ENCODE measurements at places on chromosomes 5 and 9. TPM values are rescaled to one million over a fixed set of nuclear protein-coding genes. Genes with fewer than 3 reads are reported as not detected.
A peak's percentile ranks its signal among the peaks of the same experiment; 100 is the strongest.

OR1N1 gene
- not detected for total RNA-seq

WWC1 gene
- total RNA-seq, result not detected

DNA sequence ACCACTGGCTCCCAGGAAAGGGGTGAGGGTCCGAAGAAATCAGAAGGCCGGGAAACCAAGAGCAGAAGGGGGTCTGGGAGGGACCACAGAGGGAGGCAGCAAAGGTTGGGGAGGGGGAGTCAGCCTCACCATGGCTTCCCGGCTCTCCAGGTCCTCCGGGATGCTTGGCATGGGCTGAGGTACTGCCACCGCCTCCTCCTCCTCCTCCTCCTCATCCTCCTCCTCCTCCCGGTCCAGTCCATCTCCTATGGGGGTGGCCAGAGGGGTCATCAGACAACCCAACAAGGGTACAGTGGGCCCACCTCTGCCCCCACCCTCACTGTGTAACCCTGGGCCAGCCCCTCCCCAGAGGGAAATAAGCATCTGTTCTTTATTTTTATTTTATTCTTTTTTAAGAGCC lies 17.5 kb downstream of the GOLGA2 start:
- DNase-seq, result no peak

DNA sequence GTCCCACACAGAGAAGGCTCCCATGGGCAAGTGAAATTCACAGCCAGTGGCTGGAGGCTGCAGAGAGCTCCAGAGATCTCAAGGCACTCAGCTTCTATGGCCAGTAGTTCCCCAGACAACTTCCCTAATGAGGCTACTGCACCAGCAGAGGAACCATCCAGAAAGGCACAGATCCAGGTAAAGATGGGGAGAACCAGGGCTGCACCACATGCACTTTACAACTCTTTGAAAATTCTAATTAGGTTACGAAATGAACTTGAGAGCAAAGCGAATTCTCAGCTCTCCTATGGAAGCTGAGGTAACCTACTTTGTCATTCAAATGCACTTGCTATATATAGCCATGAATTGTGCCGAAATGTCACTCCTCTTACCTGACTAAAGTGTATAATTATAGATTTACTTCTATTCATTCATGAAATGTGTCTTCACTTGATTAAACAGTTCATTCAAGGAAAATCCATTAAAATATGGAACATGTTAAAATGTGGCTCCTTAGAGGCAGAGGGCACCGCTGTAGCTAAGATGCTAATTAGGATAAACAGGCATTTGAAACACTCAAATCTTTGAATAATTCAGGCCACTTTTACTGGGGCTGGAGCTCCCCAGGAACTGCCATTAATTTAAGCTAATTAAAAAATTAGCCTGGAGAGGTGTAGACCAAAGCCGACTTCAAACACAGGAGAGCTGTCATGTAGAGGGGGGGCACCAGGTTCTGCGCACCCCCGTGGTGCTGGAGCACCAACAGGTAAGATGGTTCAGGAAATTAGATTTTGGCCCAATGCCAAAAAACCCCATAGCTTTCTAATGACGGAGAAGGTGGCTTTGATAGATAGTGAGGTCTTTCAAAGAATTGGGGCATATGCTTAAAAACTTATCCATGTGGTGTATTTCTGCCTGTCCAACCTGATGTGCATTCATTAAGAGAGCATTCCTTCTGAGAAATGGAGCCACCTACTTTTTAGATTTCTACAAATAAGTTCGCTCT lies 204.1 kb downstream of the GABBR2 start:
- no peak for DNase-seq

DNA sequence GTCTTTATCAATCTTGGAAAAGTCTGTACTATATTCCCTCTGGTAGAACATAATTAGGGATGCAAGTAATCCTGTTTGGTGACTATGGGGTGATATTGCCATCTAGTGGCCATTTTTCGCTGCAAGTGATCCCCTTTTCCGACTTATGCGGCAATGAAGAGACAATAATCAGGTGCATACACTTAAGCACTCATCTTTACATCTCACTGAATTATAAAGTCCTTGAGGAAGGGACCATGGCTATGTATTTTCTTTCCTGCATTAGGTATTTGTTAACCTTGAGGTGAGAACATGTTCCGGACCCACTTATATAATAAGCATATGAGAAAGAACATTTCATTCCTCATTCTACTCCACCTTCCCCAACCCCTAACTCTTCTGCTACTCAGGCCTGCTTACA lies 19.6 kb upstream of the LIX1 start:
- DNase-seq, result peak; percentile 86

DNA sequence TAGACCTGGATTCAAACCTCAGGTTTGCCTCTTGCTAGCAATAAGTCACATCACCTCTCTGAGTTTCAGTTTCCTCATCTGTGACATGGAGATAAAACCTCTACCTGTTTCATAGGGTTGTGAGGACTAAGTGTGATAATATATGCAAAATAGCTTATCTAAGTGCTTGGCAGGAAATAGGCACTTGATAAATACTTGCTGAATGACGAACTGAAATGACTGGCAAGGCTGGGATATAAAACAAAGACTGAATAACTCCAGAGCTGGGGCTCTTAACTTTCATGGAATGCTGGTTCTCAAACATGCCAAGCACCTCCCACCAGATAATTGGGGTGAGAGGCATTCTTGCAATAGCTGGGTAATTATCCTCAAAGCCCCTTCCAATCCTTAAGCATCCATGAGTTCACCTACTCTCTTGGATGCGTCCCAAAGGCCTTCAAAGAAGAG lies 87.6 kb downstream of the ADRB2 start:
- DNase-seq, result peak; percentile 18

DNA sequence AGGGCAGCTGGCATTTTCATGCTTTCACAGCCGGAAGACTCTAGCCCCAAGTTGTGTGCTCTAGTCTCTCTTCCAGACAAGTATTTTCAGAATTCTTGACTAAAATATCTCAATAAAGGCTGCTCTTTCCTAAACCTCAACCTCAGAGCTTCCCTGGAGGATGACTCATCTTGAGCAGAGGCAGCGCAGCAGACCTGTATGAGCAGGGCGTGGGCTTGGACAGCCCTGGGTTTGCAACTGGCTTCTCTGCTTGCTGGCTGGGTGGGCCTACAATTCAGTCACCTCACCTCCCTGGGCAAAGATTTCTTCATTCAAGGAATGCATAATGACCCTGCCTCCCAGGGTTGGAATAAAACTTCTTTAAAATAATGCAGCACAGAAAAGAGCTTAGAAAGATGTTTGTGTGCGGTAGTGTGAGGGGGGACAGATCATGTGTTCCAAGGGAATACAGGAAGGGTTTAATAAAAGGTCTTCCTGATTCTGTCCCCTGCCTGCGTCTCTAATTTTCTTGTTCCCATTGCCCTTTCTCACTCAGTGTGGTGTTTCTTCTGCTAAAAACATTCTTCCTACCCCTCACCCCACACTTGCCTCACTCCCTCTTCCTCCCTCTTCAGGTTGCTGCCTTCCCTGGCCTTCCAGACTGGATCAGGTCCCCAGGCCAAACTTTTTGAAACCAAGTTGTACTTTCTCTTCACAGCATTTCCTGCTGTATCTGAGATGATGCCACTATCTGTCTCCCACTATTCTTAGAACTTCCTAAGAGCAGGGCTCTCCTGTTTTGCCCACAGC lies 39.4 kb upstream of the MAP1B start:
- peak; percentile 28 for DNase-seq

- DNase-seq, result no peak
Measured at GRCh38 chr5:14806456-14806855, 65.1 kb downstream of the ANKH start.

DNA sequence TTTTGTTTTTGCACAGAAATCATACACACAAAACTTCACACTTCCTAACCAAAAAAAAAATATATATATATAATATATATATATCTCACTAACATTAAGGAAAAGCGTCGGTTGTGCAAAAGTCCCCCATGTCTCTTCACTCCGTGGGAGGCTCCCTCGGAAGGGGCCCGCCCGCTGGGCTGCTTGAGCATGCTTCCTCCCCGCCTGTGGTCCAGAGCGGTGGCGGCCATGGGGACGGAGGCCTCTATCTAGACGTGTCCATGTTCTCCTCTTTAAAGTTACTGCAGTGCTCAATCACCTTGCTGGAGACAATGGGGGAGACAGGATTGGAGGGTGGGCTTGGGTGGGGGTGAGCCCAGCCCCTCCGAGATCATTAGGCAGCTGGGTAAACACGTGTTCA lies 7.2 kb upstream of the ZDHHC12 start:
- DNase-seq, result no peak

EMB gene
- total RNA-seq, result 0.02 TPM

- DNase-seq, result no peak
Measured at GRCh38 chr9:11158676-11159075, 545.9 kb upstream of the PTPRD start.

NME5 gene
- total RNA-seq, result not detected

RAPGEF1 gene
- total RNA-seq, result 78.5 TPM

DNA sequence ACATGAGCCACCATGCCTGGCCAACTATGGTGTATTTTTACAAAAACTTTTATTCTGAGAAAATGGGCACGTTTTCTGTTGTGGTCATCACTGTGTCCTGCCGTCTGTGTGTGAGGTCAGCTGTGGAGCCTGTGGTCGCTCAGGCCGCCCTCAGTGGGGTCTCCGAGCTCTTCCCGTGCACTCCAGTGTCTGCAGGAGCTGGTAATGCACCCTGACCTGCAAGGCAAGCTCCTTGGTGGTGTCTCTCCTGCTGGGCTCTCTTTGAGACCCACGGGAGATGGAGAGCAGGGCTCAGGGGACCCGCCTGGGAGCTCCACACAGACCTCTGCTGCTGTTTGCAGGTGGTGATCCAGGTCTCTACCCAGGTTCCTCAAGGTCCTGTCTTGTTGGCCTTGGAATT lies 9.6 kb upstream of the AHRR start:
- DNase-seq, result no peak

DNA sequence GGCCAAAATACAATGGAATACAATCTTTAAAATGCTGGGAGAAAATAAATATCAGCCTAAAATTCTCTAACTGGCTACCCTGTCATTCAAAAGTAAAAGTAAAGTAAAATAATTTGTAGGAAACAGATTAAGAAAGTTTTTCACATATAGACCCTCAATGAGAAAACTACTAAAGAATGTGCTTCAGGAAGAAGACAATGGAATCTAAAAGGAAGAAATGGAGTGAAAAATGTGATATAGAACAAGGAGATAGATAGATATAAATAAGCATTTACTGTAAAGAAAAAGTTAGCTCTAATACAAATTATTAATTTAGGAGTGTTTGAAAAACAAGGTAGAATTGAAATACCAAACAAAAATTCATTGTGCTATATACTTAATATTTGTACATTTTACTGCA lies 368.6 kb upstream of the MPDZ start:
- DNase-seq, result no peak

MAMDC2 gene
- total RNA-seq, result 9.0 TPM

ACOT12 gene
- not detected for total RNA-seq

INSL4 gene
- not detected for total RNA-seq

NPR3 gene
- total RNA-seq, result 0.23 TPM

DNA sequence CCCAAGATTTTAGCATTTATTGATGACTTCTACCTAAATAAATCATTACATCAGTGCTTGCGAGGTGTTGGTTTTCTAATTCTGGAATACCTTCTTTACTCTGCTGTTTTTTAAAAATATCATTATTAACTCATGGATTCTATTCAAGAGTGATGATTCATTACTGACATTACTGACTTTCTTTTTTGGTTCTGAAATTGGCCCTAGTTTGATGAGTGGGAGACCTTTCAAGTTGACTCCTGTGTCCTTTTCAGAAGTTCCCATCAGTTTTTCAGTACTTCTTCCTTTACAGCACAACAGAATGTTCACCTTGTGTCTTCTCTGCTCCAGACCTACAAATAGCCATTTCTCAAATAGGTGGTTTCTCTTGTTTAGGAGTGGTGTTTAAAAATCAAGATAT lies 114.1 kb downstream of the PCSK5 start:
- no peak for DNase-seq

GMCL2 gene
- total RNA-seq, result not detected

HMGCS1 gene
- 75.2 TPM for total RNA-seq

- no peak for DNase-seq
Measured at GRCh38 chr9:27453860-27454553, 70.1 kb upstream of the IFNK start.

- no peak for DNase-seq
Measured at GRCh38 chr5:126137891-126138280, 285.3 kb upstream of the GRAMD2B start.

DNA sequence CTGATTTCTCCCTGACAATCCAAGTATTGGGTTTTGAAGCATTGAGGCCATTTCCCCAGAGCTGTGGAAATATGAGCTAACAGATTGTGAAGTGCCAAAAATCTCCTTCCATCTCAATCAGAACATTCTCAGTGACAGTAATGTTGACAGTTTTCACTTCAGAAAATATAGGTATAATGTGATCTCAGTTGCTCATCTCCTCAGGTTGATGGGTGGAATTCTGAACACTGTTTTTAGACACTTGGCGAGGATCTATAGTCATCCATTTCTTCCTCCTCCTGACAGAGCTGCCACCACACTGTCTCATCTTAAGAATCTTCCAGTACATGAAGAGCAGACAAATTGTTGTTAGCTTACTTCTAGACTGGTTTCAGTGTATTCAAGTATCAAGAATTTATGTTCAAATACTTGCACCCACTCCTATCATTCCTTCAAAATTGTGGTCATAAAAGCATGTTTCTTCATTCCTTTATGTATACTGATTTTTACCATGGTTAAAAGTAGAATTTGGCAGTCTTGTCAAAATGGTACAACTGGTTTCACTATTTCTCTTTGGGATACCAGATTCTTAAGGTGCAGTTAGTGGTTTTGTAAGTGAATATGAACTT lies 199.7 kb upstream of the TLE4 start:
- no peak for DNase-seq

- no peak for DNase-seq
Measured at GRCh38 chr5:178577376-178577839, 12.8 kb downstream of the COL23A1 start.

OLFM1 gene
- not detected for total RNA-seq

DNA sequence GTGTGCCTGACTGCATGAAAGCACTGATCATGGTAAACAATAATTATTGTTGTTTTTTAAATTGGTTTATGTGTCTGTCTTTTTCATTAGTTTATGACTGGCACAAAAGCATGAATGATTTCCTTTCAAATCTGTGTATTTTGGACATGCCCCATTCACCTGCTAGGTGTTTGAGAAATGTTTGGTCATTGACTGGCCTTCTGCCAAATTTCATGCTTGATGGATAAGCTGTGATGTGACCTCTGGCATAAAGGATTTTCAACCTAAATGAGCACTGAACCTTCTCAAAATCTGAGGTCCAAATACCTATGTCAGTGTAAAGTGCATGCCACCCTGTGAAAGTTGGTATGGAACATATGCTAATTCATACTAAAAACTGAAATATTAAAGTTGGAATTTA lies 204.5 kb downstream of the BRINP1 start:
- no peak for DNase-seq

DNA sequence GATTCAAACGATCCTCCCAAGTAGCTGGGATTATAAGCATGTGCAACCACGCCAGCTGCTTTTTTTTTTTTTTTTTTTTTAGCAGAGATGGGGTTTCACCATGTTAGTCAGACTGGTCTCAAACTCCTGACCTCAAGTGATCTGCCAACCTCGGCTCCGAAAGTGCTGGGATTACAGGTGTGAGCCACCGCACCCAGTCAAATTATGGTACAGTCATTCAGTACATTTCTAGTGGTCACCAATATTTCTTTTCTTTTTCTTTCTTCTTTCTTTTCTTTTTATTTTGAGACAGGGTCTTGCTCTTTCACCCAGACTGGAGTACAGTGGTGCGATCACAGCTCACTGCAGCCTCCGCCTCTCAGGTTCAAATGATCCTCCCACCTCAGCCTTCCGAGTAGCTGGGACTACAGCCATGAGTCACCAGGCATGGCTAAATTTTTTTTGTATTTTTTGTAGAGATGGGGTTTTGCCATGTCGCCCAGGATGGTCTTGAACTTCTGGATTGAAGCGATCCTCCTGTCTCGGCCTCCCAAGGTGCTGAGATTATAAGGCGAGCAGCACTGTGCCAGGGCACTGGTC lies 25.4 kb upstream of the DCP2 start:
- no peak for DNase-seq

Data from SJCRH30 (cell line).